ENCODE measurements at places on chromosomes 1 and 21.

- DNase-seq = no peak
These were observed 19.6 kb downstream of the ZNF362 start for GRCh38 chr1:33275706-33276572.

DNA sequence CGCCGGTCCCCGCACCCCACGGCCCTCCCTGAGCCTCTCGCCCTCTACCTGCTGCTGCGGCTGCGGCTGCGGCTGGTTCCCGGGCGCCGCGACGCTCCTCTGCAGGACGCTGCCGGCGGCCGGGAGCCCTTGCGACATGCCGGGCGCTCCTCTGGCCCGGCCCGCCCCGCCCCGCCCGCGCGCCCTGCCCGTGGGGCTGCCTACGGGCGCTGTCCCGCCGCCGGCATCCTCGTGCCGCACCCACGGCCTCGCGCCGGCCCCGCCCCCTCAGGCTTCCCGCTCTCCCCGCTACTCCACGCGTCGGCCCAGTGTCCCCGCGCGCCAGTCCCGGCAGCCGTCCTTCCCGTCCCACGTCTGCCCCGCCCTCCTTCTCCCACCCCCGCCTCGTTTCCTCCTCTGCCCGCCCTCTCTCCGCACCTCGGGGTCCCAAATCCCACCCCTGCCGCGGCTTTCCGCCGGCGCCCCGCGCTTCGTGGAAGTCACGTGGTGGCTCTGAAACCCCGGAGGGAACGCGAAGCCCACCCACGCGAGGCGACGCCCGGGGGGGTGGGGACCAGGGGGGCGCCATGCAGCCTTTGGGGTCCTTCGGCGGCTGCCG, at the start of gene BATF3:
Gene BATF3 (minus strand): TSS at position 216 of the 598 bp plus-strand sequence. CDS start 78 bp downstream, at position 138.
- peak; percentile 40 for DNase-seq

- DNase-seq = no peak
These were observed 95.9 kb downstream of the RASAL2 start for GRCh38 chr1:178189814-178190213.

DNA sequence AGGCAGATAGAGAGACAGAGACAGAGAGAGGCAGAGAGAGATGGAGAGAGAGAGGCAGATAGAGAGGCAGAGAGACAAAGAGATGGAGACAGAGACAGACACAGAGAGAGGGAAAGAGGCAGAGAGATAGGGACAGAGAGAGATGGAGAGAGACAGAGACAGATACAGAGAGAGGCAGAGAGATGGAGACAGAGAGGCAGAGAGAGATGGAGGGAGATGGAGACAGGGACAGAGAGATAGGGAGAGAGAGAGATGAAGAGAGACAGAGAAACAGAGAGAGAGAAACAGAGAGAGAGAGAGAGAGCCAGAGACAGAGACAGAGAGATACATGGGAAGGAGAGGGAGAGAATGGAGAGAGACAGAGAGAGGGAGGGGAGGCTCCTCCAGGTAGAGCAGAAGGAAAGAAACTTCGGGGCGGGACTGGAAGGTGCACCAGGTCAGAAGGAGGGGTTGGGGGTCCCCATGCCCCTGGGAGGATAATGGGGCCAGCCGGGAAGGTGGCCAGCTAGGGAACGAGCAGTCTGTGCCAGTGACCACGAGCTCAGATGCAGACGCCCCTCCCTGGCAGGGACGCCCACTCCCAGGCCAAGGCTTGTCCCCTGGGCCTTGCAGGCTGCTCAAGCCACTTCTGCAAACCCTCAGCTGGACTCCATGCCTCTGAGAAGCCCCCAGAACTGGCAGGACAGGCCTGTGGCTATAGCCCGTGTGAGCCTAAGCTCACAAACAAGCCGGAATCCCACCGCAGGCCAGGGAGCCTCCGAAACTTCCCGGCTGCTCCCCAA, 3.3 kb downstream of the FNDC10 start:
- no peak for DNase-seq

- DNase-seq = no peak
These were observed 1.5 kb downstream of the MRPL55 start for GRCh38 chr1:228107636-228108035.

DNA sequence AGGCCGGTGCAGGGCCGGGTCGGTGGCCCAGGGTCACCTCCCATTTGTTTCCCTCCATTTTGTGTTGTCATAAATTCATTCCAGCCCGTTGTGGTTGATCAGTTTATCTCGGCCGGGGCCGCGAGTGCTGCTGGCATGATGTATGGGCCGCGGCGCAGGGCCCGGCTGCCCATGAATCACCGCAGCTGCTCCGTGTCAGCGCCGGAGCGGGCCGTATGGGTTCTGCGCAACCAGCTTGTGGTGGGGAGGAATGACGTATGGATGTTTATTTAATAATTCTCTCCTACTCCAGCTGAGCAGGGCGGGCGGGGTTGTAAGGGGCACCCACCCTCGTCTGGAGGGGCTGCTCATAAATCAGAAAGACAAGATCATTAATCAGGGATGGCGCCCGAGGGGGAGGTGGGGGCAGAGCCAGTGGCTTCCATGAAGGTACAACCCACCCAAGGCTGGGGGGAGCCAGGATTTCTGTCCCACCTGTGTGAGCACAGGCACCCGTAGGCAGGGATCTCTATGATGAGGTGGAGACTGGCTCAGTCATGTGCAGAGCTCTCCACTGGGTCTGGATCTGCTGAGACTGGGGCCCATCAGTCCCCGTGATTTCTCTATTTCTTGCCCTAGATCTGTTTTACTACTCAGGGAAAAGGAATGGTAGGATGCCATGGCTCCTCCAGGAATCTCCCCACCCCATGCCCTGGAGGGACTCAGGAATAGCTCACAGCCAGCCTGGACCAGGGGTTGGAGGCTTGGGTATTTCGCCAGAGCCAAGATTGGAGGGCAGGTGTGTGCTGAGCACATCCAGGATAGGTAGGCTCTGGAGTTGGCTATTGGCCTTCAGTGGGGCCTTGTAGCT, 27.8 kb downstream of the TMEM53 start:
- DNase-seq = no peak

GRCh38 chr1:227736814-227737432, 1.7 kb downstream of the SNAP47 start:
- DNase-seq = no peak

DNA sequence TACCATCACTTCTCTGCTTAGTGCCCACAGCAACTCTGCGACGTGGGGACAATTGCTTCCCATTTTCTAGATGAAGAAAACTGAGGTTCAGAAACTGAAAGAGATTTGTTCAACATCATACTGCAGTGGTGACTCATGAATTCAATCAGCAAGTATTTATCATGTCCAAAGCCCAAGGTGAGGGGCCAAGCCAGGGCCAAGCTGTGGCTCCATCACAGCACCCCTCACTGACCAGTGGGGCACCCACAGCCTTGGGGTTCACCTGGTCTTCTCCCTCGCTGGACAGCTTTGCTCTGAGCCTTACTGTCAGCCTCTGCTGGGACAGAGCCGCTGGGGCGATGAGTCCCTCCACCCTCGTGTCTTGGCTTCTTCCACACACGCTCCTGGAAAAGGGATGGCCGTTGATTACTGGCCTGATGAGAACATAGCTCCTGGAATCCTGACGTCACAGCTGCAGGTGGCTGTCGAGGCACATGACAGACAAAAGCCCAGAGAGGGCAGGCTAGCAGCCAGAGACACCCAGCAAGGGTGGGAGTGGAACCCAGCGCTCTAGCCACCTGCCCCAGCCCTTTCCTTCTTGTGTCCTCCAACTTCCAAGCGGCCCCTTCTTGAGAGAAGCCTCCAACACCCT, 6.2 kb downstream of the EDN2 start:
- DNase-seq = no peak

DNA sequence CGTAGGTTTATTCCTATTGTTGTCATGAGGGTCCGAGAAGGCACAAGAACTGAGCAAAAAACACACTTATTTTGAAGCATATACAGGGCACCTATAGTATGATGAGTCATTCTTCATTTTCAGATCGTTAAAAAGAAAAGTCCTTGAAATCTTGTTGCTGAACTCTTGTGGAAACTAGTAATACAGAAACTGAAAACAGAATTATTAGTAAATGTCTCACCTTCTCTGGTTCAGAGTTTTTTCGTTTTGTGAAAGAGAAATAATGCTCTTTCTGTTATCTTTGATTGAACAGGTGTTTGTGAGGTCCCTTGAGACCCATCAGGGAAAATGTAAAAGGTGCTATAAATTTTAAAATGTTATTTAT, 102.0 kb upstream of the COA6 start:
- no peak for DNase-seq

GRCh38 chr1:204507317-204508105, 8.7 kb upstream of the MDM4 start:
- DNase-seq = no peak

Measured in T-helper 9 cell (primary cell).